Ureter (tissue), 1 donor: ENCODE measurements at places on chromosomes 7 and 10.

DNA sequence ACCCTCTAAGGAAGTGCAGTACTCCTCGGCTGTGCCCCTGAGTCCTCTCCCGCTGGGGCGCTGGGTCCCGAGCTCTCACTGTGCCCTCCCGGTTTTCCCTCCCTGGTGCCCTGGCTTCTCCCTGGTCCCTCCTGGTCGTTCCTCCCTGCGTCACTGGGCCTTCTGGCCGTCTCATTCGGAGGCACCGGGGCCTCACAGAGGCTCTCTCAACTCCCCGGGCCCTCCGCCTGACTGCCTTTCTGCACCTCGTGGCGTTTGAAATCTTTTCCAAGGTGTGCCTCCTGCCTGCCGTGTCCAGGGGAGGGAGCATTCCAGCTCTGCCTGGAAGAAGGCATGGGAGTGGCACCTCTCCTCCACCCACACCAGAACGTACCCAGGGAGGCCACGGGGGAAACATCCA lies 174.3 kb downstream of the TCERG1L start:
- DNase-seq = no peak

DNA sequence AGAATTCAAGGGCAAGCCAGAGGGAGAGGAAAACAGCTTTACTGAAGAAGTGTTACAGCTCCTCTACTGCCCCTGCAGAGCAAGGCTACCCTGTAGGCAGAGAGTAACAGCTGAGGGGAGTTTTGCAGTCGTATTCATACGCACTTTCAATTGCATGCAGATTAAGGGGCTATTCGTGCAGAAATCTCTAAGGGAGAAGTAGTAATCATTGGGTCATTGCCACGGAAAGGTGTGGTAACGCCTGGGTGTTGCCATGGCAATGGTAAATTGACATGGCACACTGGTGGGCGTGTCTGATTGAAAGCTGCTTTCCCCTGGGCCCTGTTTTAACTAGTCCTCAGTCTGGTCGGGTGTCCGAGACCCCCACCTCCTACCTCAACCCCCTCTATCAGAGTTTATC lies 227.2 kb downstream of the NSUN6 start:
- DNase-seq = no peak

- DNase-seq = no peak
These were observed 11.9 kb upstream of the TSPAN15 start for GRCh38 chr10:69439350-69439739.

- DNase-seq = no peak
These were observed 187.2 kb upstream of the CELF2 start for GRCh38 chr10:10830293-10830986.

DNA sequence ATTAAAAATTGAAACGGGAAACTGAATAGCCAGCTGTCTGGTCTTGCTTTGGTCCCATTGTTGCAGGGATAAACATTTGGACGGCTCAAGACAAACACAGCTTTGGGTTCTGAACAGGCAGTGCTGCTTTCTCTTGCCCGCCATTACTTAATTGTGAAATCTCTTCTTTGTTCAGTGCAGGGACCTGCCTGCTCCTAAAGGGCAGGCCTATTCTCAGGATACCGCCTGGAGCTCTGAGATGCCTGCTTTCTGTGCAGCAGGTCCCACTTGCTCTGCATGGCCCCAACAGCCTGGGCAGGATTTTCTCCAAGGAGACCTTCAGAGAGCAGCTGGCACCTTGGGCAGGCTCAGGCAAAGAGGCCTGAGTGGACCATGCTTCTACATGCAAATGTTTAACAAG lies 237.6 kb downstream of the KCNMA1 start:
- DNase-seq = no peak

- no peak for DNase-seq
These were observed 5.8 kb upstream of the KCNH2 start for GRCh38 chr7:150983893-150984368.

GRCh38 chr10:88110355-88110754 lies 246.9 kb downstream of the PTEN start:
- DNase-seq = no peak

GRCh38 chr10:125407000-125407502 lies 246.7 kb upstream of the CTBP2 start:
- DNase-seq = no peak

DNA sequence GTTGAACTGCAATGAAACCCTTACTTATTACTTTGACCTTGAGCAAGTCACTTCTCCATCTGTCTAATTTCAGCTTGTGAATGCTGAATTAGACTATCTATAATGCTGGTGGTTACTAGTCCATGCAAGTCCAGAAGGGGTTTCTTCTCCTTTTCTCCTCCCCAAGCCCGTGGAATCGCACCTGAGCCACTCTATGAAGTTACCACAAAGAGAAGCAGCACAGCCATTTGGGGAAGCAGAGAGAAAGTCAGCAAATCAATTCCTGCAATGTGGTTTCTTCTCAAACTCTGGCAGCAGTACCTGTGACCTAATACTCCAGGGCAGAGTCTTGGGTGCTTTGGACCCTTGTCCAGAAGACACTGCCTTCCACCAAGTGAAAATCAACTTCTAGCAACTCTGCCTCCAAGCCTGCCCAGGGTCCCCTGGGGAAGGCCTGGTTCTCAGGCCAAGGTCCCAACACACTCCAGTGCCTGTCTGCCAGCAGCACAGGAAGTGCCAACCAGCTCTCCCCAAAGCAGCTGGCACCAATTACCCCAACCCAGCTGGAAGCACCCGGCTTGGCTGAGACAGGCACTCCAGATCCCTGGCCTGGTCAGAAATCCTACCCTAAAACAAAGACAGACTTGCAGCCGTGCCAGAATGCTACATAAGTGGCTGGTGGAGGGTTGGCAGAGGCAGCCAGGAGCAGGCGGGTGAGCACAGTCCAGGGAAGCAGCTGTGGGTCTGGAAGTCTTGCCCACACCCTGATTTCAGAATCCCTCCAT lies 200.3 kb downstream of the LSM5 start:
- no peak for DNase-seq

DNA sequence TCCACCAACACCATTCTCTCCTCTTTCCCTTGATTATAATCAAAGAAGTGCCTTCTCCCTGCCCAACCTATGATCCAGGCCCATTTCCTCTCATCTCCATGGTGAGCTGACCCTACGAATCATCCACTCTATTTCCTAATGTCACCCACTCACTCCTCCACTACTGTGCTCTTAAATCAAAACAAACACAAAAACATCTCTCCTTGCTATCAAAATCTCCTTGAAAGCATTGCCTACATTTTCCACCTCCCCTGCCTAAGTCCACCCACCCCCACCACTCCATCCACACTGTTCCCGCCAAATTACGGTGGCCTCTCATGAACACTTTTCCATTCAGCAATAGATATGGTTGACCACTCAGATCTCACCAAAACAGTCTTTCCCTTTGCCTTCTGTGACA lies 5.3 kb downstream of the DYDC1 start:
- DNase-seq = no peak

GRCh38 chr7:122438006-122438405 lies 133.5 kb upstream of the FEZF1 start:
- no peak for DNase-seq

GRCh38 chr10:75935650-75936400 lies 504.4 kb downstream of the LRMDA start:
- DNase-seq = no peak

GRCh38 chr7:127347567-127348246 lies 44.8 kb downstream of the ZNF800 start:
- peak; percentile 60 for DNase-seq

DNA sequence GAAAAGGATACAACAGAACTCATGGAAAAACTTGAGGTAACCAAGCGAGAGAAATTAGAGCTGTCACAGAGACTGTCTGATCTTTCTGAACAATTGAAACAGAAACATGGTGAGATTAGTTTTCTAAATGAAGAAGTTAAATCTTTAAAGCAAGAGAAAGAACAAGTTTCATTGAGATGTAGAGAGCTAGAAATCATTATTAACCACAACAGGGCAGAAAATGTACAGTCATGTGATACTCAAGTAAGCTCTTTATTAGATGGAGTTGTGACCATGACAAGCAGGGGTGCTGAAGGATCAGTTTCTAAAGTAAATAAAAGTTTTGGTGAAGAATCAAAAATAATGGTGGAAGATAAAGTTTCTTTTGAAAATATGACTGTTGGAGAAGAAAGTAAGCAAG lies 62.1 kb downstream of the AKAP9 start:
- no peak for DNase-seq

- DNase-seq = no peak
These were observed 259.4 kb downstream of the CCSER2 start for GRCh38 chr10:84587789-84588188.

GRCh38 chr7:22094413-22095342 lies 149.0 kb upstream of the CDCA7L start:
- no peak for DNase-seq

DNA sequence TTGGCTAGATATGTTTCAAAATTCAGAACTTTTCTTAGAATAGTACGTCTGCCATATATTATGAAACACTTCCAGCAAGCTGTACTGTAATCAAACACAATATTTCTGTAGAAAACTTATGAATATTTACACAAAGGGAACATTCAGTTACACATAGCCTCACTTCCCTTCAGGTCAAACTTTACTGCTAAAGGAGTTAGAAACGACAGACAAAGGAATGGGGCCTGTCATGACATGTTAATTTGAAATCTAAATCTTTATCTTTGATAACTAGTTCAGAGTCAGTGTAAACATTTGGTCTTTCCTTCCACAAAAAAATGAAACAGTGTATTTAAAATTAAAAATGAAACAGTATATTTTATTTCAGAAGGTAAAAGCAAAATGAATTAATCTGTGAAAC lies 1.0 kb upstream of the CROT start:
- no peak for DNase-seq

DNA sequence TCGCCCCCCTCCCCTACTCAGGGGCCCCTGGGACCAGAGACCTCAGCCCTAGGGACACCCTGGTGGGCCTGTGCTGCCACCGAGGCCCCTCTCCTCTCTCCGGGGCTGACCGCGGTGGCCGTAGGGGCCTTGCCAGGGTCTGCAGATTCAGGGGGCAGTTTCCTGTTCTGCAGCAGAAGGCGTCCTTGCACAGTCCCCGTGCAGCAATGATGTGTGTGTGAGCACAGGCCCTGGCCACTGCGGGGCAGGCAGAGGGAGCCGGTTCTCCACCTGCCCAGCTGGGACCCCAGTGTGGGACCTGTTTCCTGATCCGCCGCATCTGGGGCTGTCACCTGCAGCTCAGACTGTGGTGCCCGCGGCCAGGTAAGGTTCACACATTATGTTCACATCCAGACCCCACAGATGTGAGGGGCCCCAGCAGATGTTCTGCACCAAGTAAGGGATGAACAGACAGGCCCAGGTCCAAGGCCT lies 60.7 kb upstream of the DNAJB6 start:
- no peak for DNase-seq

- DNase-seq = no peak
These were observed 32.7 kb upstream of the NPVF start for GRCh38 chr7:25260862-25261494.

DNA sequence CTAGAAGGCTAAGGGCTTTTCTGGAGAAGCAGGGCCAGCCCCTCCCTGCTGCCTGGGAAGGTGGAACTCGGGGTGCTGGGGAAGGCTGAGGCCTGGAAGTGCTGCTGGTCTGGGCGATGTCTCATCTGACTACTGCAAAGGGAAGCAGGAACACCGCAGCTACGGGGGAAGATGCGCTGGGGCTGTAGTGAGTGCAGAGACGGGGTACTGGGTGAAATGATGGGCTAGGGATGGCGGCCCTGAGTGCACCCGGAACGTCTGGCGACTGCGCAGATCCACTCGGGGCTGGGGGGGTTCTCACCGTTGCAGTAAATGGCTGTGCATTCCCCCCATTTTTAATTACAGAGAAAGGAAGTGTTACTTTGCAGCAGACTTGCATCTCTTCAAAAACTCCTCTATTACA lies 195.4 kb upstream of the ADARB2 start:
- DNase-seq = no peak

DNA sequence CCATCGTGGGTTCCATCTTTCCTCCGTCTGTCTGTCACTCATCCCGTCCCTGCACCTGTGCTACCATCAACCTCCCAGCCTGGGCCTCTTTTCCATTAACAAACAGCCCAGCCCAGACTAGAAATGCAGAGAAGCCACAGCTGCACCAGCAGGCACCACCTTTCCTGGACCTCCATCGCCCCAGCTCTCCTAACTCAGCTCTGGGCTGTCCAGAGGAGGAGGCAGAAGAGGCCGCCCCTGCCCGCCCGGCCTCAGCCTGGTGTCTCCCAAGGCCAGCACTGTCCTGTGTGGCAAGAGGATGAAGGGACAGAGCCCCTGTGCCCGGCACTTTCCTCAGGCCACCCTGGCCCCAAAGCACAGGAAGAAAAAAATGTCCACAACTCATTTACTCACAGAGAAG lies 225.6 kb downstream of the PTPRN2 start:
- DNase-seq = no peak

GRCh38 chr7:26013551-26014083 lies 138.4 kb upstream of the NFE2L3 start:
- DNase-seq = no peak

DNA sequence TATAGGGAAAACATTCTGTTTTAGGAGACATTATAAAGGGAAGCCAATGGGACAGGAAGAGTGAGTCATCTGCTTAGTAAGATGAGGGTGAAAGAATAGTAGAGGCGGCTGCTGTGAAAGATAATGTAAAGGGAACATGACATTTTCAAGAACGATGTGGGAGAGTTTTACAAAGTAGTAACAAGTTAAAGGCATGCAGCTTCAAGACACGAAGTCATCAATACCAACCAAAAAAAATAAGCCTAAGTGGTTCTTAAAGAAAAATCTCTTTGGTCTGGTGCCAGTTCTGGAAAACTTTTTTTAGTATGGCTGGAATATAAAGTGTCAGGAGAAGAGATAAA lies 6.1 kb downstream of the GSTO1 start:
- DNase-seq = no peak

GRCh38 chr10:113052076-113052830 lies 102.2 kb downstream of the TCF7L2 start:
- DNase-seq = no peak

GRCh38 chr10:132764108-132764507 lies 21.8 kb downstream of the NKX6-2 start:
- DNase-seq = no peak

DNA sequence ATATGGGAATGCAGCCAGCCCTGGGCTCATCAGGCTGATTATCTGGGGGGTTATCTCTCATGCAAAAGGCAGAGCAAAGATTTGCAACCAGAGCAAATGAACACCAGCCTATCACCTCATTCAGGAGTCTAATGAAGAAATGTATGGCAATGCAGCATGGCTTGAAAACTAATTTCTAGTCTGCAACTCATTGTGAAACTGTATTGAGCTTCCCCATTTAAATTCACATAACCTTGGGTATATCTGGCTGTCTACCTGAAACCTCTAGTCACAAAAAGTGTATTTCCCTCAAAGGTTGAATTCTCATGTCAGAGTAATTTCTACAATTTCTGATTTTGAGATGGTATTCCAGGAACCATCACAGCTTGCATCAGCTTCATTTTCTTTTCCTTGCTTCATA lies 240.0 kb downstream of the SDHAF3 start:
- DNase-seq = no peak
